ENCODE measurements at places on chromosomes 4 and X. TPM values are rescaled to one million over a fixed set of nuclear protein-coding genes. Genes with fewer than 3 reads are reported as not detected.

Gene CD40LG
- polyA plus RNA-seq, result not detected

Gene PTPN13
- polyA plus RNA-seq, result 3.6 TPM

Gene NSG1
- polyA plus RNA-seq, result 0.92 TPM

GRCh38 chr4:27129871-27130366 lies 269.3 kb downstream of the STIM2 start:
- DNase-seq, result no peak

DNA sequence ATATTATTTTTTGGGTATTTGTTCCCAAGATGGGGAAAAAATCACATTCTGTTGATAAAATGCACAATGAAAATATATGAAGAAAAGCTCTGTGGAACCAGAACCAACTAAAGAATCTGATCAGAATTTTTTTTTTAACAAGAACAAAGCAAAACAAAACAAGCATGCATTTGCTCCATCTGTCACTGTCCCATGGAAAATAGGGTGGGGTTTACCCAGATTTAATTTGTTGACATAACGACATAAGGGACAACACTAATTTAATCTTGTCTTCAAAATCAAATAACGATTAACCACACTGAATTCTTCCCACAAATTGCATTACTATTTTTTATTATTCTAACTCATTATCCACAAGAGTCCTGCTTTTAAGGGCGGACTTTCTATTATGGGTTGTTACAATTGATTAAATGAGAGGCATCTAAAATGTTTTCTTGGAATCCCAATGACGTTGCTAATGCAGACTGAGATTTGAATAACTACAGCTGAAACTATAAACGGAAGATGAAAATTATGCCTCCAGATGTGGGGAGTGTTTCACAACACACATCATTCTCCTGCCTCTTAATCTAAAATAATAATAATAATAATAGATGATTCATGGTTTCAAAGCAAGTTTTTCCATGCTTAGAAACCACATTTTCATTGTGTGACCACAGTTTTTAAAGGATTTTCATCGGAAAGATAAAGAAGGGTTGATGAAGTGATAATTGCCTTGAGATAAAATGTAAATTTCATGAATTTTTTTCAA lies 307.0 kb upstream of the CPEB2 start:
- DNase-seq, result no peak

DNA sequence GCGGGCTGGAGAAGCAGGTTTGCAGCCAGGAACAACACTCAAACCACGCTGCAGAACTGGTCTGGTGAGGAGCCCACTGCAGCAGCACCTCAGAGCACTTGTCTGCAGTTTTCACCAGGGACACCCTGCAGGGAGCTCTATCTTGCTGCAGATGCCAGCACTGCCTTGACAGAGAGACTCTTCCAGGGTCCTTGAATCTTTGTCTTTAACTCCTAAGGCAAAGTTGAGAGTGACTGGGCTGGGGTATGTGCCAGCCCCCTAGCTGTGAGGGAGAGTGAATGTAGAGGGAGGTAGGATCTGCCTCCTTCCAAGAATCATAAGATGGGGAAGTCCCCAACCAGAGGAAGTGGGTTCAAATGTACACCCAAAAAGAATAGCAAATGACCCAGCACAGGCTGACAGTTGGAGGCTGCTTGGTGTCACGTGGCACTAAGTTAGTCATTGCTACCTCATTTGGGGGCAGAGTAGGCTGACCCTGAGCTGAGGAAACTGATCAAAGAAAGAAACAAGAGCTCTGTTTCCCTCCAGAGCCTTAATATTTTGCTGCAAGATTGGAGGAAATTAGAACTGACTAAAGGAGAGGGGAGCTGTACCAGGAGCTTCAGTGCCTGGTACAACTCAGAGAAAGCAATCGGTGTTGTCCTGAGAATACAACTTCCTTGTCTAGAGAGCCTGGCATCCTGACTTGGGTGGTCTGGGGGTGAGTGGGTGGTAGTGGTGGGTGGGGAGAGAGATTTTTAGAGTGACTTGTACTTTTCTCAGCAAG lies 28.2 kb upstream of the HUWE1 start:
- no peak for DNase-seq

Measured in forelimb muscle (tissue), 1 donor.